ENCODE measurements at places on chromosomes 16 and 17.
A peak's percentile ranks its signal among the peaks of the same experiment; 100 is the strongest.

- DNase-seq: no peak
Observed at GRCh38 chr16:88076211-88076931, 125.1 kb downstream of the BANP start.

- peak; percentile 49 for DNase-seq
Observed at GRCh38 chr17:44014133-44014436, 678 bp downstream of the TMEM101 start.

- DNase-seq: no peak
Observed at GRCh38 chr17:31595666-31596381, 204.3 kb downstream of the RAB11FIP4 start.

GRCh38 chr16:50302472-50303005, 36.2 kb downstream of the ADCY7 start:
- no peak for DNase-seq

DNA sequence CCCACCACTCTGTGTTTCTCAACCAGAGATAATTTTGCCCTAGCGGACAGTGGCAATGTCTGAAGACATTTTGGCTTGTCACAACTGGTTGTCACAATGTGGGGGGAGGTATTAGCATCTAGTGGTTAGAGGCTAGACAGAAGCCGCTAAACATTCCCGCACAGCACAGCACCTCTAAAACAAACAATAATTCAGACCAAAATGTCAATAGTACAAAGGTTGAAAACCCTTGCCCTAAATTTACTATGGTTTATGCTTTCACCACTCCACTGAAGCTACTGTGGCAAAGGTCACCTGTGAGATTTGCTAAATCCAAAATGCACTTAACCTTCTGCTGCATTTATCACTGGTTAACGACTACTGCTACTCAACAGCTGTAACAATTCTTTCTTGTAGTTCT, 14.1 kb downstream of the NUP88 start:
- no peak for DNase-seq

Measured in fibroblast of lung (primary cell).